ENCODE measurements at places on chromosomes 4 and X. TPM values are rescaled to one million over a fixed set of nuclear protein-coding genes. Genes with fewer than 3 reads are reported as not detected.

TMEM255A gene
- polyA plus RNA-seq: 9.3 TPM

PNMA6A gene
- polyA plus RNA-seq: 2.2 TPM

GRCh38 chr4:25022766-25023165 lies 8.0 kb downstream of the LGI2 start:
- DNase-seq: no peak

DNA sequence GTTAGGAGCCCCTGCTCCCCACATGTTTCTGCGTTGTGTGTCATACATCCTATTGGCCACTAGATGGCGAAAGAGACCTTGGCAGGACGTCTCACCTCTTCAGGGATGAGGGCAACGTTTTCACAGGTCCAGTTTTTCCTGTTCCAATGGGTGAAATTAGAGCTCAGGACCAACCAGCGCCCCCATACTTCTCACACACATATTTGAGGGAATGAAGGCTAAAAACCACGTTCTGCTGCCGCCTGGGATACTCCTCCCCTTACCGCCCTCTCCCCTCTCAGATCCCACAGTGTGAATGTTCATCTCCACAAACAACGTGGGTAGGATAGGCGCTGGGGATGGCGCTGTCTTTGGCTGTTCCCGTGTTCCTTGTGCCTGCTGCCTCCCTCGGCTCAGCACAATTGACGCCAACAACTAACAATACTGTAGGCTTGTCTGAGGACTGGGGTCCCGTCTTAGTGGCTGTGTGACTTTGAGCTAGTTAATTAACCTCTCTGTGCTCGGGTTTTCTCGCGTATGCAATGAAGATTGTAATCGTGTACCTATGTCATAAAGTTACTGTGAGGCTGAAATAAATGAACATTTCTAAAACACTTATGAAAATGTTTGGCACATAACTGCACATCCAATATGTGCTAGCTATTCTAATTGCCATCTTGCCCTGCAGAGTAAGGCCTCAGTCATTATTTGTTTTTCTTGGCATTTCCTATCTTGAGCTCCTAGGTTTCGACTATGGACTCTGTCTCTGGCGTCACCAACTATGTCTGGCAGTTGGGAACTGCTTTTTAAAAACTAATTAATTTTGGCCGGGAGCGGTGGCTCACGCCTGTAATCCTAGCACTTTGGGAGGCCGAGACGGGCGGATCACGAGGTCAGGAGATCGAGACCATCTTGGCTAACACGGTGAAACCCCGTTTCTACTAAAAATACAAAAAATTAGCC lies 181.3 kb upstream of the STK26 start:
- no peak for DNase-seq

GRCh38 chrX:10387011-10387410 lies 230.2 kb downstream of the CLCN4 start:
- no peak for DNase-seq

DNA sequence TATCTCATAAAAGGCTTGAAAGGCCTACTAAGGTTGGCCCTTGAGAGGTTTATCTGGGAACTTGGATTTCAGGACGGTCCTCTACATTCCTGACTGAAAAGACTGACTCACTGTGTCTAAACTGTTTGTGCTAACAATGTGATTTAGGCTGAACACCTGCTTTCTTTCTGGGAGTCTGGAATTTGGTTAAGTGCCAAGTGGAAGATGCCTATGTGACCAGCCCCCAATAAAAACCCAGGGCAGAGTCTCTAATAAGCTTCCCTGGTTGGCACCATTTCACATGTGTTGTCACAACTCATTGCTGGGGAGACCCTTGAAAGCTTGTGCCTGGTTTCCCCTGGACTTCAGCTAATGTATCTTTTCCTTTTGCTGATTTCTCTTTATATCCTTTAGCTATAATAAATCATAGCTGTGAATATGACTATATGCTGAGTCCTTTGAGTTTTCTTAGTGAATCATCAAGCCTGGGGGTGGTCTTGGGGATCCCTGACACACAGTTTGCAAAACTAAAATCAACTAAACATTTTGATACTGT lies 55.1 kb downstream of the GPR82 start:
- DNase-seq: no peak
